Activated CD4-positive, alpha-beta T cell treated with anti-CD3 and anti-CD28 coated beads for 4 hours (primary cell): ENCODE measurements at places on chromosomes 7 and 10.

GRCh38 chr7:90540406-90540805 lies 55.7 kb upstream of the CDK14 start:
- no peak for DNase-seq

DNA sequence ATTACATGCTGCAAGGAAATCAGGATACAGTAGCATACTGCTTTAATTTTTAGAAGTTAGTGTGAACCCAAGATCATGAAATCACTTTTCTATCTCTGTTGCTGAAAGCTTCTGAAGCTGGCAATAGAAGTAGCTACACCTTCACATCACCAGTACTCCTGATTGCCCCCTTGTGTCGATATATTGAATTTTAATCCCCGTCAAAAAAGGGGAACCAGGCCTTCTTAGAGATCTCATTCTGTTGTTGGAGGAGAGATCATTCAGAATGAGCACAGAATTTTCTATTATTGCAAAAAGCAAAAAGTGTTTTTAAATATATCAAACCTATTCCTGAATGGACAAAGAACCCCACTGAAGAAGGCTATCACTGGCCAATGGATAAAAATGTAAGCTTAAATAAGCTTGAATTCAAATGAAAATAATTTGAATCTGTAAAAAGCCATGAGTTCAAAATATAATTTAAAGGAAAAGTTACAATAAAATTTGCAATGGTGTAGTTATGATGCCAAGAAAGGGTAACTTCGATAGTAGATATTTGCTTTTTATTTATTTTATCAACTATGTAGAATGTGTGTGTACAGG lies 39.7 kb upstream of the TEX47 start:
- no peak for DNase-seq

DNA sequence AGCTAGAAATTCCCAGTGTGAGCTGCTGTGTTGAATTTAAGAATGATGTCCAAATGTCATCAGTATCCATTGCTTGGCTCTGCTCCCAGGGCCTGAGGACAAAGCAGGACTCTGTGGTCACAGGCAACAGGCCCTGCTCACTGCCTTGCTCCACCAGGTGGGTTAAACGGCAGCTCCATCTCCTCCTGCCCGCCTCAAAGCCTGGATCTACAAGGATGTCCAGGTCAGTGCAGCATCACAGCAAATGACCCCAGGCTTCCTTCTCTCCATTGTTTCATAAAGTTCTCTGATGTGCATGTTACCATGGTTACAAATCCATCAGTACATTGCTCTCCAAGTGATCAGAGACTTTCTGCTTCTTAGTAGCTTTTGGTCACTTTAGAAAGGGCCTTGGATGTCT lies 322.0 kb upstream of the ZNF32 start:
- no peak for DNase-seq

- no peak for DNase-seq
Measured at GRCh38 chr7:1695800-1696454, 25.9 kb downstream of the ELFN1 start.

GRCh38 chr10:67119651-67120050 lies 193.8 kb downstream of the LRRTM3 start:
- DNase-seq: no peak

GRCh38 chr10:112580267-112580666 lies 133.3 kb downstream of the VTI1A start:
- no peak for DNase-seq

- DNase-seq: no peak
Measured at GRCh38 chr7:150800581-150801241, at the start of gene TMEM176A. TSS of gene TMEM176A (plus strand) at chr7:150800769. CDS start at chr7:150801551, 782 bp downstream.

DNA sequence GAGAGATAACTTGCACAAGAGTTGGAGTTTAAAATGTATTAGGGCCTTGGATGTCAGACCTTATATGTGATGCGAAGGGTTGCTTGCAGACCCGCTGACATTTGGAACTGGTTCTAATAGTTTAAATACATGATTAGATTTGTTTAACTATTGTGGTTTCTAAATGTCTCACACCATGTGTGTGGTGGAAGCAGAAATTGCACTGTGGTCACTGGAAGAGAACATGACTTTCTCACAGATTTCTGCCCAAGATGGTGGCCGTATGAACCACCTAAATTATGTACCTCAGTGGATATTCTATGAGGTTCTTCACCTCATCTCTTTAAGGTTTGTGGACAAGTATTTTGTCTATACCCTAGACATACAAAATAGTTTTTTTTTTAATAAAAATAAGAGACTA lies 8.2 kb upstream of the C1QL3 start:
- DNase-seq: no peak
